ENCODE measurements at places on chromosomes 3 and 15.
A peak's percentile ranks its signal among the peaks of the same experiment; 100 is the strongest.

DNA sequence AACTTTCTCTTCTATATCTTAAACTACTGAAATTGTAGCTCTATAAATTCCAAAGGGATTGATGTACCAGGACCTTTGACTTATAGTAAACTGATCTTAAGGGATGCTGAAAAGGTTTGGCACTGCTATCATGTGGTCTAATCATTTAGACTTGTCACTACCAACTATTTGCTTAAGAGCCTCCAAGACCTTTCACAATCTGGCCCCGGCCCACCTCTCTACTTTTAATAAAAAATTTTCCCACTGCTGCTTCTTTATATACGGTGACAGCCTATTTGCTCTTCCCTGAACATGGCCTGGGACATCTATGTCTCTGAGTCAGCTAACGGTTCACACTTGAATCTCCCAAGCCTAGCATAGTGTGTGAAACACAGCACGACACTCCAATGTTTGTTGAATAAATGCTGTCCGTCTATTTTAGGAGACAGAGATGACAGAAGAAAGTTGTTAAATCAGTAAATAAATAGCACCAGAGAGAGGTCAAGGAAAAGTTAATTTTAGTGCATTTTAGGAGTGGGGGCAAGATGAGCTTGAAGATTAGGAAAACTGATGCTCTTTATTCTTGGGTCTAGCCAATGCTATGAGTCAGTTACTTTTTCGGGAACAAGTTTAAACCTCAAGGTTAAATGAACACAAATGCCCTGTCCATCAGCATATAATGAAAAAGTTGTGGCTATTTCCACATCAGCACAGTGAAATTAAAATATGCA, 212.9 kb downstream of the TIGIT start:
- DNase-seq: no peak

GRCh38 chr3:44442596-44443309, 34.7 kb downstream of the ZNF445 start:
- no peak for DNase-seq

DNA sequence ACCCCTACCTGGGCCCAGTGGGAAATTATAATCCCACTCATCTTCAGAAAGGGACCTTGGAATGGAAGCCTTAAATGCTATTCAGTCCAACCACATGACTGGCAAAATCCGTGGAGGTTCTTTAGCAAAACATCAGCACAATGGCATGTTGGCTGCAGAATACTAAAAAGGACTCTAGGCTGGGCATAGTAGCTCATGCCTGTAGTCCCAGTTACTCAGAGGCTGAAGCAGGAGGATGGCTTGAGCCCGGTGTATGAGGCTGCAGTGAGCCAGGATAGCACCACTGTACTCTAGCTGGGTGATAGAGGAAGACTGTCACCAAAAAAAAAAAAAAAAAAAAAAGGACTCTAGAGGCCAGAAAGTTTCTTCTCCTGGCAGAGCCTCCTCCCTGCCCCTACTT, 60.6 kb upstream of the RYK start:
- DNase-seq: no peak

DNA sequence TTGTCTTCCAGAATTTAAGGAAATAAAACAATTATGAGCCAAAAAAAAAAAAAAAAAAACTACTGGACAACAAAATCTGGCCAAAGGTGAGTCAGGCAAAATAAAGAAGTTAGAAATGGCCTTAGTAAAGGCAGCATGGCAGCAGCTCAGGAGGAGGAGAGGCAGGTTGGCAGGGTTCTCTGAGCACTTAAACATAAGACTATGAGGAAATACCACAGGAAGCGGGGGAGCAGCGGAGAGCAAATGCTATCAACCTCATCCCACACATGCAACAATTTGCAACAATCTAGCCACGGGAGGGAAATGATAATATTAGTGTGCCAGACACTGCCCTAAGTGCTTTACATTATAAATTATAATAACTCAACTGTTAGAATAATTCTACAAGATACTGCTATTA, 247.3 kb upstream of the NSMCE3 start:
- no peak for DNase-seq

GRCh38 chr15:57332326-57332725, 44.0 kb upstream of the CGNL1 start:
- no peak for DNase-seq

DNA sequence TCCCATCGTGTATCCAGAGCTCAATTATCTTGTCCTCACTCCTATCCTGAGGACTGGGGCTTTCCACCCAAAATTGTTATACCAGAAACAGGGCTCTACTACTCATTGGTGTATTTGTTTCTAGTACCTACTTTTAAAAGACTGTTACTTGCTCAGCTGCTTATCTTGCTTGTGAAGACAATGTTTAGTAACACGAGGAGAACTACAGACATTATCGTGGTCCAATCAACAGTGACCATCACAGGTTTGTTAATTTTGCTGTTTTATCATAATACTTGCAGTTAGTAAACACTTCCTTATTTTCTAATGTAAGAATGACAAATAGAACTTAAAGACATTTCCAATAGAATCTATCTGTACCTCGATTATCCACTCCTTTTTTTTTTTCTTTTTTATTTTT, 13.5 kb downstream of the LRCH3 start:
- no peak for DNase-seq

DNA sequence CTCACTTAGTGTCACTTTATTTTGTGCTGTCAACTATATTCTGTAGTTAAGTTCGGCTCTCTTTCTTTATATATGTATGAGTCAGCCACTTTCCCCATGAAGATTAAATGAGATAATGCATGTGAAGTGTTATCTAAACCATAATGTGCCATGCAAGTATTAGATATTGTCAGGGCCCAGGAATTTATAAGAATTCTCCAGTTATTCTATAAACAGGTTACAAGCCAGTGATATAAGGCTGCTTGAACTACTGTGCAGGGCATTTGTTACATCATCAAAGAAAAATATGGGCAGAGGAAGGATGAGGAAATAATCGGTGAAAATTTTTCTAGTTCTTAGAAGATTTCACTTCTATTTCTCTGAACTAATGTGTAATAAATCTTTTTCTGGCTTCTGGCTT, 1049.0 kb upstream of the NR2F2 start:
- no peak for DNase-seq

DNA sequence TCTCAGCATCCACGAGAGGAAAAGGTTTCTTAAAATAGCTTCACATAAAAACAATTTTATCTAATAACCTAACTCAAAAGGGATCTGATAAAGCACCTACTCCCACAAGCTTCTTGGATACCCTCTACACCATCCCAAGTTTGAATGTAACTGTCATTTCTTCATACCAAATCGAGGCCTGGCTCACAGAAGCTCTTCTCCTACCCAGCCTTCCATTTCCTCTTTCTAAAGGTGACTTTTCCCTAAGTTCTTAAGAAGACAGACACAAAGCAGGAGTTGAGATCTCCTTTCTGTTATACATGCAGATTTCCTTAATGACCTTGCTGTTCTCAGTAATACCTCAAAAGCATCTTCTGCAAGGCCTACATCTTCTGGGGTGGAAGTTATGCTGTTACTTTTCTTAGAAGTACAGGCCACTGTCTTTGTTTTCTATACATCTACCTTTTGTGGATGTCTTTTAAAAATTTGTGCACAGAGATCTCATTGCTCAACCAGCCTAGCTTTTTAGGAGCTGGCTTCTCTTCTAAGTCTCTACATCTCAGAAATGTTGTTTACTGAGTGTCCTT, 3.4 kb upstream of the LRRIQ4 start:
- no peak for DNase-seq

- no peak for DNase-seq
These were observed 12.4 kb downstream of the GYG1 start for GRCh38 chr3:149003653-149004305.

GRCh38 chr3:10992017-10992942, at the start of gene SLC6A1:
Gene SLC6A1, plus strand, starts transcription at chr3:10992748. Its CDS starts 24,464 bp downstream, at chr3:11017212.
- DNase-seq: no peak

GRCh38 chr3:182364723-182365650, 428.3 kb upstream of the ATP11B start:
- DNase-seq: no peak

- DNase-seq: no peak
These were observed 78.8 kb upstream of the UBE2E1 start for GRCh38 chr3:23726811-23727548.

DNA sequence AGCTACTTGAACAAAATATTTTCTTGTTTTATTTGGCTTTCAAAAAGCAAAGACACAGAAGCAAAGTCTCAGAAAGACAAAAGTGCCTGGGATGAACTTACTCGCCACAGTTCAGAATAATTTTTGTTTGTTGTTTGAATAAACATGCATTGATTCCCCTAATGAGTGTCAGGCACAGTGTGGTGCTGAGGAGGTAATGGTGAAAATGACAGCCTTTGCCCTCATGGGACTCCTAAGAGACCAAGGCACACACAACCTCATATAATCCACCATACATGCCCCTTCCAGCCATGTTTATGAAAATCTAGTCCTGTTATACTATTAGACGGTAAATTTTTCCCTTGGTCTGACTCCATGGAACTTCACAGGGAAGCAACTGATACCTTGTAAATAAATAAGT, 2.5 kb downstream of the GOLIM4 start:
- no peak for DNase-seq

DNA sequence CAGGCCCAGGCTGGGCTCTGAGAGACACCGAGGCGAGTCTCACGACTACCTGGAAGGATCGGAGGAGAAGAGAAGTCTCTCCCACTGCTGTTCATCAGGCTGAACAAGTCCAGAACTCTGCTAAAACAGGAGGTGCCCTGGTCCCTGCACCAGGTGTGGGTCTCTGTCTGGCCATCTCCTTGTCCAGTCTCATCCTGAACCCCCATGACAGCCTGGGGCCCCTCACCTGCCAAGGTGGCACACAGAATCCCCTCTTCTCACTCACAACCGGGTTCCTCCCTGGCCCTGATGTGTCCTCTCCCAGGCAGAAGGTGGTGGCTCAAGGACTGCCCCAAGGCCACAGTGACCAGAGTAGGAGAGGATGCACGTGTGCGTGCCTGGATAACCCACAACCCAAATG, 34.1 kb downstream of the WNT7A start:
- peak; percentile 54 for DNase-seq

DNA sequence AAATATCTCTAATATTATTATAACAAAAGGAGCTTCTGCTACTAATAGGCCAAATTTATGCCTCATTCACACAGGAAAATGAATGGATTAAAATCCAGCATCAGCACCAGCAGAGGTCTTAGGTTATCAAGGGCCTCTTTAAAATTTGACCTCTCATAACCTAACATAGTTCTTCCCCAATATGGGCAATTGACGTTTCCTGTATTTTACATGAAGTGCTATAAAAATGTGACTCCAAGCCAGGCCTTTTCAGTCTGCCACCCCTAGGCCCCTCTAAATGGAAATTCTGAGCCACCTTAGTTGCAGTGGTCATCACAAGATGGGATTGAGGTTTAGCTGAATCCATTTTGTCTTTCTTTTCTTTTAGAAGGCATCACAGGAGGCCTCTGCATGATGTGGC, 70.1 kb downstream of the CASR start:
- DNase-seq: no peak

- DNase-seq: no peak
These were observed 254.3 kb downstream of the ZNF621 start for GRCh38 chr3:40779039-40779438.

GRCh38 chr15:39529457-39529856, 51.4 kb upstream of the THBS1 start:
- no peak for DNase-seq

- DNase-seq: no peak
These were observed 11.8 kb upstream of the SLC6A11 start for GRCh38 chr3:10804183-10804648.

- DNase-seq: no peak
These were observed 12.4 kb downstream of the GLYCTK start for GRCh38 chr3:52299879-52300611.

DNA sequence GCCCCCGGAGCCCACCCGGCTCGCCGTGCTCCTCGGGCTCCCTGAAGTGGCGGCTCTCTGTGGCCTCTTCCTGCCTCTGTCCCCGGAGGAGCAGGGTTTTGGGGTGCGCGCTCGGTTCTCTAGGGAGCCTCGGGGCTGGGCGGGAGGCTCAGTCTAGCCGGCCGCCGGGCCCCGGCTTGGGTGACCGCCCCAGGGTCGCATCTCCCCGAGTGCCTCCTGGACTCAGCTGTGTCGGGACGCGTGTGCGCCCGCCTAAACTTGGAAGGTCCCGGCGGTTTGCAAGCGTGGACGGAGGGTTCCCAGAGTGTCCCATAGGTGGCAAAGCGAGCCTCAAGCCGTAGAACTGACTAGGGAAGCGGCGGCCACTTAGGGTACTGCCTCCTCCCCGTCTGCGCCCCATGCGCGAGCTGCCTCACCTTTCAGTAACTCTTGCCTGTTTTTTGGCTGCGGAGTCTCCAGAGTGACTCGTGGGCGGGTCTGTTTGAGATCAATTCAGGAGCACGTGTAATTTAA, 601 bp downstream of the ACTL6A start:
- DNase-seq: peak; percentile 91

GRCh38 chr3:31384117-31384516, 148.6 kb upstream of the STT3B start:
- no peak for DNase-seq

DNA sequence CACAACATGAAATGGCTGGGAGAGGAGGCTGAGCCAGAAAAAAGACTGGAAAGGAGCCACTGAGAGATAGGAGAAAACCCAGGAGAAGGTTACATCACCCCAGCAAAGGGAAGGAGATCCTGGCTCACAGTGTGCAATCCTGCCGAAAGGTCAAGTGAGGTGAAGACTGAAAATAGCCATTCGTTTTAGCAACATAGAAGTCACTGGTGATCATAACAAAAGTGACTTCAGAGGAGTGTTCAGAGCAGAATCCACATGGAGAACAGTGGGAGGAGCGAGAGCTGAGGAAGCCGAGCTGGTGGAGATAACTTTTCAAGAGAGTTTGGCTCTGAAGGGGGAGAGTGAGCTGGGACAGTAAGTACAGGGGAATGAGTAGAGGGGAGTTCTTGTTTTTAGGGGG, 5.4 kb upstream of the HEG1 start:
- no peak for DNase-seq

GRCh38 chr3:115350606-115351005, 203.5 kb upstream of the ZBTB20 start:
- no peak for DNase-seq

- no peak for DNase-seq
These were observed 325.9 kb downstream of the TIGIT start for GRCh38 chr3:114619771-114620170.

- no peak for DNase-seq
These were observed 720.3 kb upstream of the ARPP21 start for GRCh38 chr3:34919025-34919424.

DNA sequence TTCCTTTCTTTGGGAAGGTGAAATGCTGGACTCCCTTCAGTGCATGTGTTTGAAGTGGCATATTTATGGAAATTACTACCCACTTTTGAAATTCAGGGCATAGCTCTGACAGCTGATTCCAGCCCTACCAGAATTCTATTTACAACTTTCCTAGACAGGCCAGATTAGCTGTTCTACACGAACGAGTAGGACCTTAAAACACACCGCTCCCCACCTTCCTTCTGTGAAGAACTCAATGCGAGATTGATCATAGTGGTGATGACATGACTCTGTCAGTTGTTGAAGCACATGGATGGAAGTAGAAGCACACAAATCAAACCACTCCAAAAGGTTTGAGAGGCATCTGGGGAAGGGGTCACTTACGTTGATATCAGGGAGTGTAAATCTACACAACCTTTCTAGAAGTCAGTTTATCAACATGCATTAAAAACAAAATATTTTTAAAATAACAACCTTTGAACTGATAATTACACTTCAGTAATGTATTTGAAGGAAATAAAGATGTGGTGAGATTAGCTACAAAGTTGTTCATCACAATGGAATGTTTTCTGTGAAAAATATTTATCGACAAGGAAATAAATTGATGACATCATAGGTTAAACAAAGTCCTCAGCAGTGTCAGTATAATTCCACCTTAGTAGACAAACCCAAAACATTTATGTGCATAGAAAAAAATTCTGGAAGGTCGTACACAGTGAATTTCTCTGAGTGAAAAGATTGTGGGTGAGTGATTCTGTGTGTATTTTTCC, 29.8 kb downstream of the RARB start:
- no peak for DNase-seq

- no peak for DNase-seq
These were observed 282.6 kb downstream of the KLF13 start for GRCh38 chr15:31609258-31609681.
